HT-29 (cell line): ENCODE measurements at places on chromosomes 13 and 19. TPM values are rescaled to one million over a fixed set of nuclear protein-coding genes. Genes with fewer than 3 reads are reported as not detected.

DNA sequence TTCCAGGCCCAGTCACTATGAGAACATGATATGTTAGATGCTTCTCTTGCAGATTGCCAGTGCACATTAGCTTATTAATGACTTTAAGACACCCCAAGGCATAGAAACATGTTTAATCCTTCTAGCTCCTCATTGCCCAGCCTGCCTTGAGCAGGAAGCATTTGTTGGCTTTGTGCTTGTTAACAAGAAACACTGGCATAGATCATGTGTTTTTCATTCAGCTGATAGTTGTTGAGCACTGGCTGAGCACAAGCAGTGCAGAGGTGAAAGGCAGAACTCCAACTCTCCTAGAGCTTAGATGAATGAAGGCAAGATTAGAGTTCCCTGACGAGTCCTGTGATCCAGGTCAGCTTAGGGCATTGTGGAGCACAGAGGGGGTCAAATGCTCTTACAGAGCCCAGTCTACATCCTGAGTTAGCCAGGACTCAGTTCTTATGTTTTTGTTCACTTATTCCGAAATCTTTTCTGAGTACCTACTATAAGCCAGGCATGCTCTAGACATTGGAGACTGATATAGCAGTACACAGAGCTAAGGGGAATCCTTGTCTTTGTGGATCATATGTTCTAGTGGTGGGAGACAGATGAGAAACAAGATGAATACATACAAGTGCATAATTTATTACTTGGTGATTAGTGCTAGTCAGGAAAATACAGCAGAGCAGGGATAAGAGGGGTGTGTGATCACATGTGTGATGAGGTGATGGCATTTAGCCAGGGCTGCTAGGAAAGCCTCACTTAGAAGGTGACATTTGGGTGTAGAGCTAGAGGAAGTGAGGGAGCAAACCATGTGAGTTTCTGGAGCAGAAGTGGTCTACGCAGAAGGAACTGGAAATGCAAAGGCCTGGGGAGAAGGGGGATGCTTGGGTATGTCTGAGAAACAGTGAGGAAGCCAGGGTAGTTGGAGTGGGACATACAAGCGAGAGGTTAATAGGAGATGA is 101.2 kb downstream of the WASF3 start:
- no peak for DNase-seq

DNA sequence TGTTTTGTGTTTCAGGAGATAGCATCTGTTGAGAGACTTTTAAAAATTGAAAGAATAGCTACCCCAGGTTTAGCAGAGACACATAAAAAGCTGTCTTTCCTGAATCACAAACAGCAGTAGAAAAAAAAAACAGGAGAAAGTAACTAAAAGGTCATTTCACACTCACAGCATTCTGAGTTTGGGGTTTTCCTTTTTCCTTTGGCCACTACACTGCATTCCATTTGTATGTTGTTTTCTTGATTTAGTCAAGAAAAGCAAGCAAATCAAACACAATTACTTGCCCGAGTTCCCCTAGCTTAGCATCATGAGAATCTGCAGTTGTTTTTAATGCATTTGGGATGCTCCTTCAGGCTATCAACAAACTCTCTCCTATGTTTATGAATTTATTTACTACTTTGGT is 161.0 kb downstream of the KCTD12 start:
- DNase-seq = no peak

- DNase-seq = no peak
Observed at GRCh38 chr13:97977982-97978381, 24.5 kb downstream of the IPO5 start.

GRCh38 chr19:518598-519231 is 11.4 kb downstream of the TPGS1 start:
- no peak for DNase-seq

- DNase-seq = no peak
Observed at GRCh38 chr13:110312339-110313031, 5.4 kb downstream of the COL4A2 start.

GRCh38 chr13:99432609-99433542 is 68.4 kb upstream of the TM9SF2 start:
- peak; percentile 12 for DNase-seq

- DNase-seq = no peak
Observed at GRCh38 chr19:8097681-8098567, 45.4 kb downstream of the CCL25 start.

GRCh38 chr13:104953588-104953987 is 1581.9 kb downstream of the EFNB2 start:
- no peak for DNase-seq

GRCh38 chr13:46202966-46203365 is 8.8 kb upstream of the LRRC63 start:
- DNase-seq = no peak

- DNase-seq = no peak
Observed at GRCh38 chr19:28961772-28962500, 251.0 kb downstream of the UQCRFS1 start.

- DNase-seq = no peak
Observed at GRCh38 chr19:44767295-44768180, 10.2 kb upstream of the CBLC start.

GRCh38 chr19:2223959-2224358 is 12.2 kb downstream of the PLEKHJ1 start:
- no peak for DNase-seq

DNA sequence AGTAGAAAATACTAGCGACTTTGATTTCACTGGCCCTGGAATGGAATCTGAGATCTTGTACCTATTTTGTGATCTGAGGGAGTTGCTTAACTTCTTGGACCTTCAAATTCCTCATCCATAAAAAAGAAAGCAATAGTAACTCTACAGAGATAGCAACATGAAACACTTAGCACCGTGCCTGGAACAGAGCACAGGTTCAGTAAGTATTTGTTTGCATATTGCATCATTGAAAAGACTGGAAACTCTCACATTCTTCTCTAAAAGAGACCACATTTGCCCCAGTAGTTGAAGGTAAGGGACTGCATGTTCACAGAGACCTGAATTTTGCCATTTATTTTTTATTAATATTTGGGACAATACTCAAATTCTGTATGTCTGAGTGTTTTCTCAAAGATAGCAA is 358.1 kb downstream of the COG6 start:
- no peak for DNase-seq

GRCh38 chr13:30844548-30845296 is 61.3 kb upstream of the MEDAG start:
- DNase-seq = peak; percentile 52

- no peak for DNase-seq
Observed at GRCh38 chr13:114095486-114095885, 36.9 kb downstream of the RASA3 start.

- DNase-seq = no peak
Observed at GRCh38 chr13:43295825-43296564, 272.6 kb downstream of the DNAJC15 start.

DNA sequence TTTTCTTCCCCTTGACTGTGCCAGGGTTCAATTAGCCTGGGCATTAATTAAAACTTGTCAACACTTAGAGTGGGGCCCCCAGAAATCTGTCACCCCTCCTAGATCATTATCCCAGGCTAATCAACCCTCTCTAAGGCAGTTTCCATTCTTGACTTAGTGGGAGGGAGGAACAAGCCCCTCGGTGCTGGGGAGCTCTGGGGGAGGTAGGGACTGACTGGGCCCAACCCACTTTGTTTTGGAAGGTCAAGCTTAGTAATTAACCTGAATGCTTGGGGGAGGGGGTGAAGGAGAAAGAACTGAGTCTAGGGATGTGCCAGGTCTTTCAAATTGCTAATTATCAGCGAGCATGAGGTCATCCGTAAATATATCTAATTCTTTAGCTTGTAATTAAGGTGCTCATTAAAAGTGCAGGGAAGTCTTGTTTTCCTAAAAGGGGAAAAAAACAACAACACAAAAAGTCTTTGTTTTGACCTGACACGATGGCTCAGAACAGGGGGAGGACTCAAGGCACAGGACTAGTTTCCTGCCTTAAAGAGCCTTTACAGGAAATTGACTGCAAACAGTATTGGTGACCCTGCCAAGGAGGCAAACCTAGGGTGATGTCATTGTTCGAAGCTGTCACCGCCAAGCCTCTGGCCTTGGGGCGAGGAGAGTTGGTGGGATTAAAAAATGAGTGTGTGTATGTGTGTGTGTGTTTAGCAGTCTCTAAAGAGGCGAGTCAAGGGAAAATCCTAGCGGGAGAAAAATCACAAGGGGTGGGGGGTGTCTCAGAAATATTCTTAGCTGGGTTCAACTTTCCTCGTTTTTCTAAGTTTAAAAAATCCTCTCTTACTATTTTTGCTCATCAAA is 19.4 kb downstream of the ACTN4 start:
- DNase-seq = peak; percentile 49

GRCh38 chr19:2171349-2172145 is 7.8 kb downstream of the DOT1L start:
- peak; percentile 22 for DNase-seq

GRCh38 chr13:34570698-34571353 is 371.2 kb upstream of the NBEA start:
- DNase-seq = no peak

DNA sequence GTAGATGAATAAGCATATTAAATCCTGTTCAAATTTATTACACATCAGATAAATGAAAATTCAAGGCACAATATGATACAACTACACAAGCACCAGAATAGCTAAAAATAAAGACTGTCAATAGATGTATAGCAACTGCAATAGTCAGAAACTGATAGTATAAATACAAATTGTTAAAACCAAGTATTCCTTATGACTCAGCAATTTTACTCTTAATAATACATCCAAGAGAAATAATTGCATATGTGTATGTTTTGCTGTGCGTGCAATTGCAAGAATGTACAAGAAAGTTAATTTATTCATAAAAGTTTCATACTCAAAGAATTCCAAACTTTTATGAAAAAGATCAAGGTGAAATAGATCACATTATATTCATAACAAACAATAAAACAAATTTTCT is 1338.1 kb downstream of the OLFM4 start:
- no peak for DNase-seq

DNA sequence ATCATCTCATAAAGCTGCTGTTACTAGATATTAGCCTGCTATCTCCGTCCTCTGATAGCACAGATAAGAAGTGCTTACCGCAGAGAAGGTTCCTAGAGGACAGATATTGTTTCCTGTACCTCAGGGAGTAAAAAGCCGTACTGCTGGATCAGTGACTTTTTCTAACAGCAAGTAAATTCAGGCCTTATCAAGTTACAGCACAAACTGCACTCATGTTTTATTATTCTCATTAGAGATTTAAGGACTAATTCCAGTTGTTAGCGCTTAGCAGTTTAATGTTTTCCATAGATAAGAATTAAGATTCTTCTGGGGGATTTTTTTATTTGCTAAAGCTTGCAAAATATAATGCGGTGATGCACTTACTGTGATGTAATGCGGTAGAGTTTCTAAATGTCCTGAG is 119.0 kb upstream of the OBI1 start:
- no peak for DNase-seq

DNA sequence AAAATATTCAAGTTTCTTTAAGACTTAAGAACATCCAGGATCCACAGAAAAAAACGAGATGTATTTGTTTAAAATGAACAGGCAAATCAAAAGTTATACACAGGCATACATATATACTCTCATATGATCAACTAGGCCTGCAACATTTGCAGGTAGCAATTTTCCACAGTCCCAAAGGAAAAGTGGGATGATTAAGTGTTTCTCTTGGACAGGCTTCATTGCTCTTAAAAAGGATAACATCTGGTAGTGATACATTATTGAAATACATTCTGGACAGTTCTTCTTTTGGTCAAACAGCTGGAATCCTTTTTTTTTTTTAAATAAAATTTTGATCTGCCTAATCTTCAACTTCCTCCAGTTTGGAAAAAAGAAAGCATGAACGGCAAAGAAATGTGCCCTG is 114.8 kb upstream of the TDRD3 start:
- DNase-seq = no peak

- DNase-seq = no peak
Observed at GRCh38 chr13:106702505-106702904, 134.6 kb upstream of the ARGLU1 start.

DNA sequence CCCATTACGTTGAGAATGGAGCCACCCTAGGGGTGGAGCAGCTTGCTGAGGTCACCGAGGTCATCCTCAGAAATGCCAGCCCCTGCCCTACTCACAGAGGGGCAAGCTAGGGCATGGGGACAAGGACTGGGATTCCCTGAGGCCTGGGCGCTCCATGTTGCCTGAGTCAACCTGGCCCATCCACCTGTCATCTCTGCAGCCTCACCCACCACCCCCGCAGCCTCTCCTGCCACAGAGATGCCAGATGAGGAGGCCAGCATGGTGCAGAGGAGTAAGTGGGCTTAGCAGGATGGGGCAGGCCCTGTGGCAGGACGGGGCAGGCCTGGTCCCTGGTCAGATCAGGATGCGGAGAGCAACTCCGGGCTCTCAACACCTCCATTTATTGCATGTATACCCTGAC is 9.5 kb downstream of the NKPD1 start:
- no peak for DNase-seq

DNA sequence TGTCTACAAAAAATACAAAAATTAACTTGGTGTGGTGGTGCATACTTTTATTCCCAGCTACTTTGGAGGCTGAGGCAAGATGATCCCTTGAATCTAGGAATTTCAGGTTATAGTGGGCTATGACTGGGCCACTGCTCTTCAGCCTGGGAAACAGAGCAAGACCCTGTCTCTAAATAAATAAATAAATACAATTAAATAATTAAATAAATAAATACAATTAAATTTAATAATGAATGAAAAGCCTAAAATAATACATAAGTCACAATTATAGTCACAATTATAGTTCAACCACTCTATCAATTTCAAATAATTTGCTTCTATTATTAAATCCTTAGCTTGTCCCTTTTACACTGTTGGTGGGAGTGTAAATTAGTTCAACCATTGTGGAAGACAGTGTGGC is 146.4 kb upstream of the RFC3 start:
- no peak for DNase-seq

DNA sequence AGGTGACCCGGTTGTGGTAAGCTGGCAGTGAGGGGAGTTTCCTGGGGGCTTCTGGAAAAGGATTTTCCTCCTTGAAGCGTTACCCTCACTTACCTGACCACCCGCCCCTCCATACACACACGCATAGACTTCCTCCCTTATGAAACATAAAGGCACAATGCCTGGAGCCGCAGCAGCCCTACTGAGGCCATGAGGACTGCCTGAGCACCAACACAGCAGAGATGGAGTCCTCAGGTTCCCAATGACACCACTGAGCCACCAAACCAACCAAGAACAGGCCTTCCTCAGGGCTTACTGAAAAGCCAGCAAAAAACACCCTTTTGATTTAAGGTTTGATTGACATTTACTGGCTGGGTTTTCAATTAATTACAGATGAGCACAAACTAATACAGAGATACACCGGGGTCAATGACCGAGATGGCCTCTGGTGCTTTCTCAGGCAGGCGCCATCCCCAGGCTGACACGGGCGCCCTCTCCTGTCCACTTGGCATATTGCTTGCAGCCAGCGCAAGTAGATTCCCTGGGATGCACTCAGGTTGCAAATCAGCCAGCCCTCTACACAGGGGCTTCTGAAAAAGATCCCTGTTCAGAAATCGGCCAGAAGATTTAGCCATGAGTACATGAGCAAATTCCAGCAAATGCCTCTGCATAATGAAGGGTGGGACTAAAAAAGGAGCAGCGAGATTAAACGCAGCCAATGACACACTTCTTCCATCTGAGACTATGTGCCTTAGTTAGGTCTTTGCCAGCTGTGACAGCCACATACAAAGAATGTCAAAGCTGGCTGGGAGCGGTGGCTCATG is 14.8 kb downstream of the OPA3 start:
- DNase-seq = peak; percentile 78

Gene RABAC1
- total RNA-seq = 232 and 234 TPM in 2 replicates

Gene SETDB2
- total RNA-seq = 2.5 and 2.7 TPM in 2 replicates

Gene GJB2
- 41.9 and 50.1 TPM in 2 replicates for total RNA-seq

Gene NCCRP1
- 0.31 TPM in 1 of 2 replicates, not detected in the other for total RNA-seq

Gene LILRB1
- total RNA-seq = not detected in 2 replicates

Gene PRX
- total RNA-seq = 1.3 and 1.8 TPM in 2 replicates

Gene GZMM
- total RNA-seq = 0.31 TPM in 1 of 2 replicates, not detected in the other
